ENCODE measurements at places on chromosomes 13 and 19.

DNA sequence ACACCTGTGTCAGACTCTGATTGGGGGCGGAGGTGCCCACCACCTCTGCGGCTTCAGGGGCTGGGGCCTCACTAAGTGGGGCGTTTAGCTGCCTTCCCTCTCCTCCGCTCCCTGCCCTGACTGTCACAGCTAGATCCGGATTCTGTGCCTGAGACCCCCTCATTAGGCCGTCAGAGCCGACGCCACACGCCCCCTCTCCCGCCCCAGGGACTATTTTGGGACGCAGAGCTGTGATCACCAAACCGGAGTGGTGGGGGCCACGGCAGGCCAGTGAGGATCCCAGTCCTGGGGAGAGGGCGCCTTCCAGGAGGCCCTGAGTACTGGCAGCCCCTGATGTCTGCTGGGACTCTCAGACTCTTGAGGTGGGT, 762 bp downstream of the KANK3 start:
- H3K4me3 ChIP-seq, result peak overlapping the region; percentile 42
- no peak for DNase-seq
- no peaks in the 10 kb centered on the region for H3K36me3 ChIP-seq
- H3K27ac ChIP-seq, result peak overlapping the region; percentile 66
- no peaks in the 10 kb centered on the region for H3K27me3 ChIP-seq

- no peak overlapping the region for H3K4me3 ChIP-seq
- peaks cover 6% of the 10 kb centered on the region for H3K36me3 ChIP-seq
- no peaks in the 10 kb centered on the region for H3K27me3 ChIP-seq
- no peaks in the 10 kb centered on the region for H3K4me1 ChIP-seq
Measured at GRCh38 chr13:29500386-29500785, 95.1 kb downstream of the SLC7A1 start.

- no peak within 1 kb of the TSS for H3K27ac ChIP-seq
- H3K4me3 ChIP-seq, result peak within 1 kb of the TSS; percentile 61
- no peaks in the 10 kb centered on the region for H3K4me1 ChIP-seq
- H3K27me3 ChIP-seq, result no peaks in the 10 kb centered on the region
Measured at GRCh38 chr19:43639519-43640423, at the start of gene CADM4. Gene CADM4 (minus strand): TSS chr19:43639850. CDS start chr19:43639790, 60 bp downstream.

GRCh38 chr13:43831088-43831487, 44.3 kb upstream of the ENOX1 start:
- DNase-seq, result no peak
- H3K4me3 ChIP-seq, result no peak overlapping the region
- H3K27ac ChIP-seq, result no peak overlapping the region
- H3K4me1 ChIP-seq, result no peaks in the 10 kb centered on the region

GRCh38 chr13:102260256-102260655, 141.6 kb downstream of the FGF14 start:
- no peak overlapping the region for H3K27ac ChIP-seq
- no peak for DNase-seq
- H3K4me3 ChIP-seq, result no peak overlapping the region
- no peaks in the 10 kb centered on the region for H3K4me1 ChIP-seq
- H3K36me3 ChIP-seq, result no peaks in the 10 kb centered on the region
- no peaks in the 10 kb centered on the region for H3K27me3 ChIP-seq

DNA sequence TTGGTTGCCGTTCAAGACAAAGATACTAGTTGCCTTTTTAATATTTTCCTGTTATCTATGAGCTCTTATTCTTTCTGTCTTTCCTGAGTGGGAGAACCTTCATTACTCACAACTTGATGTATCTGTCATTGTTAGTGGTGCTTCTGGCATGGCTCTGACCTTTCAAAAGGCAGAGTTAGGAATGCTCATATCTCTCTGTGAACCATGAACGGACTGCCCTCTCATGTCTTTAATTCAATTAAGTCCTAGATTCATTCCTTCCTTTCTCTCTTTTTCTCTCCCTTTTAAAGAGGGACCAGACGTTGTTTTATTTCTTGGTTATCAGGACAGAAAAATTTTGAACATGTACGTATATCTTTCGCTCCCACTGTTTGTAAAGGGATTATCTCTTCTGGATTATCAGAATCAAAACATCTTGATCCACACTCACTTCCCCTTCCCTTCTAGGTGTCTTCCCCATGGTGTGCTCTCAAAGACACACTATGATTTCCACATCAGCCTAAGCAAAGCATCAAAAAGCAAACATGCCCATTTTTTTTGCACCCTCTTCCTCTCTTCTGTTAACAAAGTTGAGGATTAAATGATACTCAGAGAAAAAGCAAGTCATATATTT, 90.3 kb downstream of the LRCH1 start:
- H3K4me1 ChIP-seq, result peaks cover 65% of the 10 kb centered on the region
- H3K36me3 ChIP-seq, result no peaks in the 10 kb centered on the region
- no peak overlapping the region for H3K4me3 ChIP-seq
- DNase-seq, result no peak
- H3K27me3 ChIP-seq, result no peaks in the 10 kb centered on the region

DNA sequence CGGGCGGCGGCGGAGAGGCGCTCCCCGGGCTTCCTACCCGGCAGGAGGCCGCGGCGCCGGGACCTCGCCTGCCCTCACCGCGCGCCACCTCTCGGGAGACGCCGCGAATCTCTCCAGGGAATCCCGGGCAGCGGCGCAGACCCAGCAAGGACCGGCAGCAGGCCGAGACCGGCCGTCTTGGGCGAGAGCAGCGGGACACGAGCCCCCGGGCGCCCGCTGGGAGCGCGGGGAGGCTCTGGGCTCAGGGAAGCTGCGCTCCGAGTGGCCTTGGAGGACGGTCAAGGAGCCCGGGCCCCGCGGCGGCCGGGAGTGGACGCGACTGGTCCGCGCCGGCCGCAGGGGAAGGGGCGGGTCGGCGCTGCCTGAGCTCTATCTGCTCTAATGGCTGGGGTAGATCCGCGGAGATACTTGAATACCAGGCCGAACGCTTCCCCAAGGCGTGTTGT, 14.7 kb downstream of the CDX2 start:
- peak overlapping the region; percentile 45 for H3K4me3 ChIP-seq
- no peak for DNase-seq
- H3K36me3 ChIP-seq, result no peaks in the 10 kb centered on the region
- H3K4me1 ChIP-seq, result no peaks in the 10 kb centered on the region
- no peak overlapping the region for H3K27ac ChIP-seq
- H3K27me3 ChIP-seq, result peaks cover 52% of the 10 kb centered on the region

GRCh38 chr13:112140366-112140765, 73.4 kb downstream of the SOX1 start:
- no peaks in the 10 kb centered on the region for H3K36me3 ChIP-seq
- H3K4me1 ChIP-seq, result no peaks in the 10 kb centered on the region
- no peak overlapping the region for H3K27ac ChIP-seq
- H3K27me3 ChIP-seq, result no peaks in the 10 kb centered on the region
- H3K4me3 ChIP-seq, result no peak overlapping the region
- DNase-seq, result no peak

- DNase-seq, result no peak
- H3K27me3 ChIP-seq, result no peaks in the 10 kb centered on the region
- no peak overlapping the region for H3K4me3 ChIP-seq
- H3K36me3 ChIP-seq, result no peaks in the 10 kb centered on the region
Measured at GRCh38 chr19:38057959-38058690, 151.1 kb downstream of the SIPA1L3 start.

DNA sequence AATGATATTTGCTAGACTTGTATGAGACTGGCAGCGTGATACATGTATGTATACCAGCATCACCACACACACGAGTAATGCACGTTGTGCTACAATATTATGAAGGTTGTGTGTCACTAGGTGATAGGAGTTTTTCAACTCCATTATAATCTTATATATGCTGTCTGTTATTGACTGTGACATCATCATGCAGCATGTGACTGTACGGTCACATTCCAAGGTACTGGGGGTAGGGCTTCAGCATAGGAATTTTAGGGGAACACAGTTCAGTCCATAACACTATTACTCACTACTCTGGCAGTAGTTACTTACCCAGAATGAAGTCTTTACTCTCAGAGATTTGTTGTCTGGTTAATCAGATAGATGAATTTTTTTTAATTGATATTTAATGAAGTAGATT, 91.1 kb downstream of the CDK8 start:
- H3K36me3 ChIP-seq, result no peaks in the 10 kb centered on the region
- no peaks in the 10 kb centered on the region for H3K4me1 ChIP-seq
- no peaks in the 10 kb centered on the region for H3K27me3 ChIP-seq
- DNase-seq, result no peak
- no peak overlapping the region for H3K4me3 ChIP-seq
- H3K27ac ChIP-seq, result no peak overlapping the region
